ENCODE measurements at places on chromosomes 2 and 18.

GRCh38 chr2:30371772-30372373 is 75.2 kb upstream of the LCLAT1 start:
- DNase-seq: no peak

- DNase-seq: no peak
These were observed 994 bp upstream of the LRATD1 start for GRCh38 chr2:14631406-14632040.

DNA sequence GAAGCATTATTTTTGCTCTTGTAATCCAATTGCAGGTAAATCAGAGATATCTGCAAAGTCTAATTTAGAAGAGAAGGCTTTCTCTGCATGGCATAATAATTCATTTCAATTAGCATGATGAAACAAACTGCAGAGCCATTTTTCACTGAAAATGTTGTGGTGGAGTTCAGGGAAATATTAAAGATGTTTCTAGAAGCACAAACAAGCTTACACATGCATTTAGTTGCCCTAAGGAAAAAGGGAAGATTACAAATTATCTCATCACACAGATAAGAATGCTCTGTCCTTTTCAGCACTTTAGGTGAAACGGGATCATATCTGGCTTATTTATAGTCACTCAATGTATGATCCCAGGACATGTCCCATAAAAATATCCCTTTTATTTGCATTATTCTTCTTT is 252.1 kb upstream of the TANK start:
- DNase-seq: no peak

GRCh38 chr2:181281206-181281832 is 175.9 kb upstream of the ITGA4 start:
- no peak for DNase-seq

DNA sequence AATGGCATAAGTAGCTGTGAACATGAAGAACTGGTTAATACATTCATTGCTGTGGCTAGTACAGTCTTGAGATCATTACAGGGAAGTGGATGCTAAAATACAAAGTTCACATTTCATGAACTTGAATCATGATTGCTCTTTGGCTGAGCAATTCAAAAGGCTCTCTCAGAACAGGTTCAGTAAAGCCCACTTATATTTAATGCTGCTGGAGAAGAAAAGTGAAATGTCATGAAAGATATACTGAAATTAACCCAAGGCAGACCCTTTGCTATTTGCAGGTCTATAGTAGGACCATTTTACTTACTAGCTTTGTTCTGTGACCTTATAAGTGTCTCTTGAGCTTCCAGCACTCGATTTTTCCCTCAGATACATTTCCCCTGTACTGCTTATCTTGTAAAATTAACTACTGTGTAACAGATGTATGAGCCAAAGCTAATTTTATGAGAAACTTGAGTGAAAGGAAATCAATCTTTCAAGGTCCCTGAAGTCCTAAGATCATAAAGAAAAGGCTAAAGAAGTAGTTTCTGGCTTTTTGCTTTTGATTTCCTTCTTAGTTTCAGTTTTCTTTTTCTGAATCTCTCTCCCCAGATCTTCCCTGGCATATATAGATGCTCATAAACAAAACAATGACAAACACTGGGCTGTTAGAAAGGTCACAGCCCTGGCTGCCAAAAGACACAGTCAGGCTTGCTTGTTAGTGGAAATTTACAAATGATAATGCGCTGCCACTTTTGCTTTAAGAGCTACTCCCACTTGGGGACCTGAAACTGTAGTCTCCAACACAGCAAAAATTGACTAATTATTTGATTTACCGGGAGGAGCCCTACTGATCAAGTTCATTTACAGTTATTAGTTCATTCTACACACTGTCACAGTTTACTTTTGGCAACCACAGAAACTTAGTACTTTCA is 132.7 kb upstream of the XPO1 start:
- DNase-seq: no peak

GRCh38 chr2:157476953-157477709 is 33.2 kb upstream of the CYTIP start:
- DNase-seq: no peak

DNA sequence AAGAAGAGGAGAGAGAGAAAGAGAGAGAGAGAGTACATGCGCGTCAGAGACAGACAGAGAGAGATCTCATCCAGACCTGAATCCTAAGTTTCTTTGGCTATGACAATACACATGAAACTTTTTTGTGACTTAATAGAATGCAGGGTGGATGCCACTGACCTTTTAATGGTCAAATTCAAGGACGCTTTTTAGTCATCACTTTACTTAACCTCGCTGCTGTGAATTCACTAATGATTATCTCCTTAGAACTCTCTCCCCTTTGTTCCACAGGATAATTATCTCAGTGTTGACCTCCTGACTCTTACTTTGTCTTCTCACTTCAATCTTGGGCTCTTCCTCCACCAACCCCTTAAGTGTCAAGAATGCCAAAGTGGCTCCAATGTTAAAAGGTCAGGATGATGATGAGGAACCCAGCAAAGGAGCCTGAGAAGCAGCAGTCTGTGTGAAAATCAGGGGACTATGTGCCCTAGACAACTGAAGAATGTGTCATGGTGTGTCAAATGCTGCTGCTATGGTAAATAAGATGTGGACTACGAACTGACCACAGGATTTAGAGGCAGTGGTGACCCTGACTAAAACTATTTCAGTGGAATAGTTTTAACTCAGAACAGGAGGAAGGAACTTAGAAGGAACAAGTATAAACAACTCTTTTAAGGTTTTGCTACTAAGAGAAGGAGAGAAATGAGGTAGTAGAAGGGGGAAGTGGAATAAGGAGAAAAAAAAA is 382.1 kb downstream of the ZEB2 start:
- DNase-seq: no peak

GRCh38 chr2:63344575-63345284 is 243.5 kb downstream of the WDPCP start:
- DNase-seq: no peak

DNA sequence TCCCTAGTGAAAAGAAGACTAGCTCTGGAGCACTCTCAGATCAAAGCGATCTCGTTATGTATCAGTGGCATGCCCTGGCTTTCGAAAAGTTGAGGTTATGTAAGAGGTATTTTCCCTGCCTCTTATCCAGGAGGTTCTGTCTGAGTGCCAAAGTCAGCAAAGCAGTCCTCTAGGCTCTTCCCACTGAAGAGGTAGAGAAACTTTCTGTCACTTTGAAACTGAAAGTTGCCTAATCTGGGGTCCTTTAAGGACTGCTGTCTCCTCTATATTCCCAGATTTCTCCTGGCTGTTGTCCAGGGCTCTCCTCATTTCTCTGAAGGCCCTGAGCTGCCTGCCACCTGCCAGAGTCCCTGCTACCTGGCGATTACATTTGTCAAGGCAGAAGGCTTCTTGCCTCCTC is 96.3 kb downstream of the B3GNT2 start:
- DNase-seq: no peak

- DNase-seq: no peak
These were observed 114.0 kb downstream of the KLHL29 start for GRCh38 chr2:23498943-23499342.

DNA sequence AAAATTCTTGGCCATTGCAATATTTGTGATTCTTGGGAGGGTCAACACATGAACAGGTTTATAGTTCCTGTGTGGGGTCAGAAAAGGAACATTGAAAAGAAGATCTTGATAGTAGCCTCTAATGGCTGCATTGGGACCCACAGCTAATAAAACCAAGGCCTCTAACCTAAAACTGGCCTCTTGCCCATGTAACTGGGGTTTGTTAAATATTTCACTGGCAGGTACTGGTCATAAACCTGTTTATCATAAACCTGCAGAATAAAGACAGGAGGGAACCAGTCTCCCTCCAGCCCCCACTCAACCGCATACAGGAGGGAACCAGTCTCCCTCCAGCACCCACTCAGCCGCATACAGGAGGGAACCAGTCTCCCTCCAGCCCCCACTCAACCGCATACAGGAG is 125.3 kb downstream of the PXDN start:
- DNase-seq: no peak

GRCh38 chr18:79797518-79798345 is at the start of gene KCNG2:
Gene KCNG2, plus strand, starts transcription at chr18:79797938. Its CDS starts 65,730 bp downstream, at chr18:79863668.
- no peak for DNase-seq

DNA sequence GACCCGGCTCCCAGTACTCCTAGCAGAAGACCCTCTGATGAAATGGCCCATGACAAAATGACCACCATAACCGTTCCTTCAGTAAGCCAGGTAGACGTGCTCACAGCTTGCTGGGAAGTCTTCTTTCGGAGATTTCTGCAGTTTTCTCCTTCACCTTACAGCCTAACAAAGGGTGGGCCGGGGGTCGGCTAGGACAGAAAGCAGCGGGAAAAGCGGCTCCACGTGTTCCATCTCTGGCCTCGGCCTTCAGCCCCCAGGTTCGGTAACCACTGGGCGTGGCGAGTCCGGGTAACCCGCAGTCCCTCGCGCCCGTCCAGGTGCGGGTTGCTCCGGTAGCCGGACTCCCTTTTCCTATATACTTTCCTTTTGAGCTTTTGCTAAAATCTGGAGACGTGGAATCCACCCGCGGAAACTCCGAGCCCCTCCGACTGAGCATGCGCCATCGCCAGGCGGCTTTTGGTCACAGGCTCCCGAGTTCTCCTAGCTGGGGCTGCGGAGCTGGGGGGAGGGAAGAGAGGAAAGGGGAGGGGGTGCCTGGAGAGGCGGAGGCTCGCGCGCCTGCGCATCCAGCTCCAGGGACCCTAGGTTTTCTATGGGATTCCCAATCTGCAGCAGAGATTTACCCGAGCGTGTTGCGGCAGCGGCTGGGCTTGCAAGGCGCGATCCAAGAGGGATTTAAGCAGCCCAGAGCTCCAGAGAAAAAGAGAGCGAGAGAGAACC is at the start of gene VSNL1:
TSS of gene VSNL1 (plus strand) at position 604 of the 720 bp plus-strand sequence. CDS start 51,379 bp downstream, outside the sequence.
- no peak for DNase-seq

GRCh38 chr2:136766073-136766404 is 694 bp downstream of the THSD7B start:
- DNase-seq: no peak

DNA sequence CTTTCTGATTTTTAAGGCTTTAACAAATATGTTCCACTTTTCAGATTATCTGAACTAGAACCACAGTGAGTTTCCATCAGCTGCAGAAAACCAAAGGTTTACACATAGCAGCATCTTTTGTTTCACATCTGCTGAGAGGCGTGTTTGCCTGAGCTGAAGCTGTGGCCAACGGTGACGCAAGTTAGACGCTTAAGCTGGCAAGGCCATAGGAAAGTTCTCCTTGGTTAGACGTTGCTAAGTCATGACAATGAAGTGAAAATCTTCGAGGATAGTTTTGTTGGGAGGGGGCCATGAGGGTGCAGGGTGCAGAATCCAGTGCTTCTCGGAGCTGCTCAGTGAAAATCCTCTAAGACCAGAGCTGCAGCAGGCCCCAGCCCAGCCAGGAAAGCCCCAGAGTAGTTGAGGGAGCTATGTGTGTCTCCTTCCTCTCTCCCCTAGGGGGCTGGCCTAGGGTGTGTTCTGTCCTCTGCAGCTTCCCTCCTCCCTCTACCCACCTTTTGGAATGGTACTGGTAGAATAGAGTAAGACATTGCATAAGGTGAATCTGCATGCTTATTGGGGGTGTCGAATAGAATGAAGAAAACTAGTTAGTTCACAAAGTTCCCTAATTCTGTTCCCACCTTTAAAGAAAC is 105.4 kb downstream of the FHOD3 start:
- no peak for DNase-seq

DNA sequence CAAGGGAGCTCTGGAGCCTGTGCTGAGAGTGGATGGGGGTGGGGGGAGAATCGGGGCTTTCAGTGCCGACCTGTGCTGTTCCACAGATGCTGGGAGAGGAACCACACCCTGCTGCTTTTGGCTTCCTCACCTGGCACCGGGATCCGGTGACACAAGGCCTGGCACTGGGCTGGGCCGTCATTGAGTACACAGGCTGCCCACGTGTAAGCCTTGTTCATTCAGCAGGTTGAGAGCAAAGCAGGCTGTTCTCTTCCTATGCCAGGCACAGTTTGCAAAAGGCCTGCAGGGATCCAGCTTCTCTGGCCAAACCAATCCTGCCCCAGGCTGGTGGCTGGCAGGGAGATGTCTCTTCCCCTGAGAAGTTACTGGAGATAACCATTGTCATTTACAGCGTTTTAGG is 17.1 kb downstream of the TRIB2 start:
- no peak for DNase-seq

GRCh38 chr2:43109261-43109743 is 117.1 kb downstream of the ZFP36L2 start:
- no peak for DNase-seq

- DNase-seq: no peak
These were observed 297.3 kb downstream of the GRB14 start for GRCh38 chr2:164323978-164324377.

- no peak for DNase-seq
These were observed 93.8 kb upstream of the LDAH start for GRCh38 chr2:20916604-20917286.

DNA sequence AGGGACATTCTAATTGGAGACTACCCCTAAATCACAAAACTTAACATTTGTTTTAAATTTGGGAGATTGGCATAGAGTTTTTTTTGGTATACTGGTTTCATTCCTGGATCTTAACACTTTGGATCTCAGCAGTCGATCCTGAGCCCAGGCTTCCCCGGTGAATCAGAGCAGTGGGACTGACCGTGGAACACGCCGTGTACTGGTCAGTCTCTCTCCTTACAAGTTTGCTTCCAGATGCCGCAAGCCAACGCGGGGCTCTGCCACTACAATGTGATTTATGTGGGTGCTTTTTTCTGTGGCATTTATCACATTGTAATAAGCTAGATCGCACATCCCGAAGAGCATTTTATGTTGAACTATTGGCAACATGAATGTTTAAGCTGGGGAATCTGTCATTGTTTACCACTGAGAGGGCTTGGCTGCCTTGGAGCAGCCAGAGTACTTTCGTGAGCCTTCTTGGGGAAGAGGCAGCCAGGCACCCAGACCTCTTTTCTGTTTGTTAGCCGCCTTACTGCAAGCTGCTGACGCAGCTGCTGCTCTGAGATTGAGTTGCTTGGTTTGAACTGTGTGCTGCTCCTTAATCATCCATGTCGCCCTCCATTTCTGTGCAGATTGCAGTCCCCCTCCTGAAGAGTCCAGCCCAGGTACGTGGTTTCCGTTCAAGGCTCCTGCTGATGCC is 49.3 kb downstream of the COA5 start:
- DNase-seq: no peak

DNA sequence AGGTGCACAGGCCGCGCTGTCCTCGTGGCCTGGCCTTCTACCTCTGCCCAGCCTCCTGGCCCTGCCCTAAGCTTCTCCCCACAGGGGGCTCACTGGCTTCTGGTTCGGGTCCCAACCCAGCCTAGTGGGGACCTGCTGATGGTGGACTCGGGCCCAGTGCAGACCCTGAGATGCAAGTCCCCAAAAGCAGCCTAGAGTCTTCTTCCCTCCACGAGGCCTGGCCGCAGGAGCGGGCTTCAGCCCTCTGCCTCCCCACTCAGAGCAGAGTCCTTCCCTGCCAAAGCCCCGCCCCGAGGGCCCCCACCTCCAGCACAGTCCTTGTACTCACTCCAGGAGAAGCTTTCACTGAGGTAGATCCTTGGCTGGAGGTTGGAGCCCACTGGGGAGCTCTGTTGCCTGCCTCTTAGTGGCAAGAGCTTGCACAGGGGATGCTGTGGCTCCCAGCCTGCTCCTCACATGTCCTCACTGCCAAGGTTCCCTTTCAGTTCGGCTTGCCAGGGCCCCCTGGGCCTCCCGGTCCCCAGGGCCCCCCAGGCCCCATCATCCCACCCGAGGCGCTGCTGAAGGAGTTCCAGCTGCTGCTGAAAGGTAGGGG is 3.6 kb downstream of the ERFE start:
- no peak for DNase-seq

GRCh38 chr2:169036736-169037440 is 5.8 kb upstream of the ABCB11 start:
- no peak for DNase-seq

All from stimulated activated CD8-positive, alpha-beta memory T cell treated with anti-CD3 and anti-CD28 coated beads, Interleukin-4, amount 100 ng/mL, for 1 hour (primary cell).